ENCODE measurements at places on chromosomes 13 and 19.

GRCh38 chr19:8513036-8513686, 806 bp downstream of the ZNF414 start:
- DNase-seq, result no peak

DNA sequence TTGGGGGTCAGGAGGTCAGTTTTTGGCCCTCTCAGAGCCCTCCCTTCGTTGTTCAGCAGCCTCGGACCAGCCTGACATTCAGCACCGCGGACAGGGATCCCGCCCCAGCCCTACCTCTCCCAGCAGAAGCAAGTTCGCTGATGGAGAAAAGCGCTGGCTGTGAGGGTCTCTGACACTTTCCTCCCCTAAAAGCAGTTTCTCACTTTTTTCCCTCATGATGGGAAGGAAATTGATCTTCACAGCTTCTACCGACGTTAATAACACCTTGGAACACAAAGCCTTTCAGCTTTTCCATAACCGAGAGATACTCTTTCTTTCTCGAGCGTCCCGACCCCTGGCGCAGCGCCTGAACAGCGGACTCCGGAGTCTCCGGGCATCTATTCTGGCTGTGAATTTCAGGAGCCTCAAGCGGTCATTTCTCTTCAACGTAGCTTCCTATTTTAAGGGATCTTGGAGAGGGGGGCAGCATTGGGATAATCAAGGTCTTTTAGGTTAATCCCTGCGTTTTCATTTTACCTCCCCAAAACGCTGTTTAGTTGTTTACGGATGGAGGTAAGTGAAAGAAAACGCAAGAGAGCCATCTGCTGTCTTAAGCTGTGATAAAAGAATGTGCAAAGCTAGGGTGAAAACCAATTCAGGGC, 467.2 kb downstream of the ITGBL1 start:
- peak; percentile 7 for DNase-seq

DNA sequence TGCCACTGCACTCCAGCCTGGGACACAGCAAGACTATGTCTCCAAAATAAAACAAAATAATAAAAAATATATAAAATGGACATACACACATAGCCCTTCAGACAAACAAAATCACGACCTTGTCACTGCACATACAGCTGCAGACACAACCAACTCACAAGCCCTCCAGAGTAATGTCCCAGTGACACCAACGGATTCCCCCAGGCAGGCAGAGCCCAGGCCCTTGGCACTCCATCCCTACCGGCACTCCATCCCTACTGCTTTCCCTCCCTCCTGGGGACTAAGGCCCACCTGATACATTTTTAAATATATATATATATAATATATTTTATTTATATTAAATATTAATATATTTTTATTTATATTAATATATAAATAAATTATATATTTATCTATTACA, 18.5 kb downstream of the ZNF101 start:
- no peak for DNase-seq

DNA sequence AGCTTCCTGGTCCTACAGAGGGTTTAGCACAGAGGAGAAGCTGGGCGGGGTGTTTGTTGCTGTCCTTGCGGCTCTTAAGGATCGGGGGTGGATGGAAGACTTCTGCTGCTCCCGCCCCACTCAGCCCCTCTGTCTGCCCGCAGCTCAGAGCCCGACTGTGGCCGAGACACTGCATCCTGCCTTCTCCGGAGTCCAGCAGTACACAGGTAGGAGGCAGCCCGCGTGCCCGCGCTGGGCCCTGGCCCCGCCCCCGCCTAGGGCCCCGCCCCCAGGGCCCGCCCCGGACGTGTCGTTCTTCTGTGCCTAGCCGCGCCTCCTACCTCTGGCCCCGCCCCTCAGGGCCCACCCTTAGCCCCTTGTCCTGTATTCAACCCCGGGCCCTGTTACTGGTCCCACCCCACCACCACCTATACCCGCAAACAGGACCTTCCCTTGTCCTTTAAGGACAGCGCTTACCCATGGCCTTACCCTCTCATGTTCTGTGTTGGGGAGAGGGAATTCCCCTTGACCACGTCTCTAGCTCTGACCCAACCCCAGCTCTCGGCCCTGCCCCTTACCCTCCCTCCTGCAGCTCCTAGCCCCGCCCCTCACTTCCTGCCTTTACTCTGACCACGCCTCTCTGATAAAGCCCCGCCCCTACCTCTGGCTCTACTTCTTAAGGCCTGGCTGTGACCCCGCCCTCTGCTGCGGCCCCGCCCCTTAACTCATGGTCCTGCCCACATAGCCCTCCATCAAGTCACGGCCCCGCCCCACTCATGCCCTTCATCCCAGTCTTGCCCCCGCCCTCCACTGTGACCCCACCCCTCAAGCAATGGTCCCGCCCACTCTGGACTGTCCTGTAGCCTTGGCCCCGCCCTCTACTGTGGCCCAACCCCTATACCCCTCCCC, 60.5 kb downstream of the CELF5 start:
- peak; percentile 94 for DNase-seq

Measured in activated CD4-positive, alpha-beta T cell treated with anti-CD3 and anti-CD28 coated beads for 48 hours (primary cell).